ENCODE measurements at places on chromosomes 13 and 19. TPM values are rescaled to one million over a fixed set of nuclear protein-coding genes. Genes with fewer than 3 reads are reported as not detected.
A peak's percentile ranks its signal among the peaks of the same experiment; 100 is the strongest.

Gene ADGRE3
- not detected for total RNA-seq

- no peak for DNase-seq
These were observed 706.7 kb downstream of the SLITRK5 start for GRCh38 chr13:88377852-88378251.

Gene FFAR1
- not detected for total RNA-seq

Gene BCL2L12
- 11.3 TPM for total RNA-seq

Gene PGLYRP1
- total RNA-seq, result not detected

DNA sequence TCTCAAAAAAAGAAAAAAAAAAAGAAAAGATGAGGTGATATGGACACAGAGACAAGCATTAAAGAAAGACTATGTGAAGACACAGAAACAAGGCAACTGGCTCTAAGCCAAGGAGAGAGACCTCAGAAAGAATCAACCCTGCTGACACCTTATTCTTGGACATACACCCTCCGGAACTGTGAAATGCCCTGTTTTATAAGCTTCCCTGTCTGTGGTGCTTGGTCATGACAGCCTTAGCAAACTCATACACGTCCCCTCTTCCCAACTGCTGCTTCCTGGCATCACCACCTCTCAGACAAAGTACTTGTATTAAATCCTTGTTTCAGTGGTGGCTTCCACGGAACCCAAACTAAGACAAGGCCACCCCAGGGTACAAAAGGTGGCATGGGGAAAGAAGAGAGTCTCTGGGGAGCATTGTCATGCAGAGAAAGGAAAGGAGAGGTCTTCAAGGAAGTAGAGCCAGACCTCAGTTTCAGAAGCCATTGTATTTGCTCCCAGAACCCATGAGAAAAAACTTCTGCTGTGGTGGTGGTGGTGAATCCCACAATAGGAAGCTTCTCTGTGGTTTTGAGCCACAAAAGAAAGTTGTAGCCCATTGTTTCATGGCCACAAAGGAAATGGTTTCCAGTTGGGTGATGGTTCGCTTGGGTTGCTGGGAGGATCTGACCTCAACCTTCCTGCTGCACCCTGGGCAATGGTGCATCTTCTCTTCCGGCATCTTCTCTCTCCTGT is 16.3 kb upstream of the TSPAN16 start:
- no peak for DNase-seq

DNA sequence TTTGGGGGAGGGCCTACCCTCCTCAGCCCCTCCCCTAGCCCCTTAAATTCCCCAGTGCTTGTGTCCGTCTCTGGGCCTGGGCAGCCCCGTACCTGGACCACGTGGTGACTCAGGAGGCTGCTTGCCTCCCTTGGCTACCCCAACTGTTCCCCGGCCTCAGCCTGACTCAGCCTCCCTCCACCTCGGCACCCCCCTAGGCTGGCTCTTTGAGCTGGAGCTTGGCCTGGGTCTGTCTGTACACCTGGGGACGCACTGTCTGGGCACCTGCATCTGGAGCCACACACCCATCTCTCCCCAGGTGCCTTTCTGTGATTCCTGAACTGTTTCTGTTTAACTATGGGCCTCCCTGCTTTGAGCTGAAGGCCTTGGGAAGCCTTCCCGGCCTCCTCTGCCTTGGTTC is 1.8 kb upstream of the KLK14 start:
- DNase-seq, result no peak

- peak; percentile 42 for DNase-seq
These were observed 115.3 kb downstream of the LRCH1 start for GRCh38 chr13:46668302-46668720.

- peak; percentile 93 for DNase-seq
These were observed at the start of the genes MRPL57 and SKA3 for GRCh38 chr13:21176215-21176981. MRPL57 (plus strand) TSS chr13:21176658; CDS start chr13:21176917, 259 bp downstream. SKA3 (minus strand) TSS chr13:21176552; CDS start chr13:21176477, 75 bp downstream.

DNA sequence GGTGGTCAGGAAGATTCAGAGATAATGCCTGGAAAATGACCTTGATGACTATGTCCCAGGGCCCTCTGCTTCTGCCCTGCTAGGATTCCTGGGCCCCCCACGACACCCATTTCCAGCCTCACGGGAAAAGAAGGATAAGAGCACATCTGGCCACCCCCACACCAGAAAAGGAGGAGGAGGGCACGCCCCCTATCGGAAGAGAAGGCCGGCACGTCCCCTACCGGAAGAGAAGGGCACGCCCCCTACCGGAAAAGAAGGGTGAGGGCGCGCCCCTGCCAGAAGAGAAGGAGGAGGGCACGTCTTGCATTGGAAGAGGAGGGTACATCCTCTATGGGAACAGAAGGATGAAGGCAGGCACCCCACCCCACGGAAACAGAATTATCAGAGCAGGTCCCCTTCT is 84.3 kb downstream of the IER2 start:
- DNase-seq, result peak; percentile 31

Gene DMKN
- 23.4 TPM for total RNA-seq

Gene PRRG2
- 0.74 TPM for total RNA-seq

Gene ZNF564
- 11.4 TPM for total RNA-seq

Gene CASP14
- total RNA-seq, result not detected

DNA sequence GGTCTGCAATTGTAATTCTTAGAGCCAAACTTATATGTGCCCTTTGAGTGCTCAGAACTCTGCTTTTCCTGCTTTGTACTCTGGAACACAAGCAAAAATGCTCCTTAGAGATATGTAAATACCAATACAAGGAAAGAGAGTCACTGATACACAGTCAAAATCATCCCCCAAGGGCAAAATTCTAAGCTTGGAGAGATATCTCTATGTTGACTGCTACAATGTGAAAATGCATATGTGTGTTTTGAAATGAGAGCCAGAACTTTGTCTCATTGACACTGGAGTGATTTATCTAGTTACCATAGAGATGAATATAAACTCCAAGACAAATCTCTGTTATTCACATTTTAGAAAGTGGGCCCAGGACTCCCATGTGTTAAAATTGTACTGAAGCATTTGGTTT is 494.8 kb upstream of the SLITRK1 start:
- DNase-seq, result no peak

Gene PCP2
- total RNA-seq, result not detected

DNA sequence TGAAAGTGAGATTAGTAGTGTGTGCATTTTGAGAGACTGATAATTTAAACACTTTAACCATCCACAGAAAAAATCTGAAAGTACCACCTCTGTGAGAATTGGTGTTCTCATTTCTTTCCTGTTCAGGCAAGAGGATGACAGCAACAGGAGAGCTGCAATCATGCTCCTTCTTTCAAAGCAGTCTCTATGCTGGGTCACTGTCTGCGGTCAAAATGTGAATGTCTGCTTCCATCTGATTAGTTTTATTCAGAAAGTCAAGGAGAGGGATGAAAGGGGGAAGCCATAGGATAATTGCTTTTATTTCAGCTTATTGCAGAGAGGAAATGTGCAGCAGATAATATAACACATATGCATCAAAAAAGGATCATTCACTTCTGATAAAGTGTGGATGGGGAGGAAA is 314.0 kb upstream of the GPC6 start:
- DNase-seq, result no peak

DNA sequence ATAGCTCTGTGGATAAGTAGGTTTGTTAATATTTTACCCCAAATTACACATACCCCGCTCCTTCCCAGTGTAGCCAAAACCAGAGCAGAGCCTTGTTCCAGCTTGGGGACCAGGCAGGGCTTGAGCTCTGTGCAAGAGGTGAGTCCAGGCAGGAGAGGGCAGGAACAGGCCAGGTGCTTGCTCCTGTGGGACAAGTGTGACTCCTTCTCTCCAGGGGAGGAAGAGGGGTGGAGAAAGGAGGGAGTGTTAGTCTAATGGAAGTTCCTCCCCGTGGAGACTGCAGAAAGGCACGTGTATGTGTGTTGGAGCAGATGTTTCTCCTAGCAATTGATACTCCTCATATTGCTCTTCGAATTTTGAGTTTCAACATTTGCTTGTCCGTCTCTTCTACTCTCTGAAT is 201.0 kb downstream of the FGF9 start:
- no peak for DNase-seq

- no peak for DNase-seq
These were observed 222.1 kb downstream of the ZIC5 start for GRCh38 chr13:99749271-99750019.

DNA sequence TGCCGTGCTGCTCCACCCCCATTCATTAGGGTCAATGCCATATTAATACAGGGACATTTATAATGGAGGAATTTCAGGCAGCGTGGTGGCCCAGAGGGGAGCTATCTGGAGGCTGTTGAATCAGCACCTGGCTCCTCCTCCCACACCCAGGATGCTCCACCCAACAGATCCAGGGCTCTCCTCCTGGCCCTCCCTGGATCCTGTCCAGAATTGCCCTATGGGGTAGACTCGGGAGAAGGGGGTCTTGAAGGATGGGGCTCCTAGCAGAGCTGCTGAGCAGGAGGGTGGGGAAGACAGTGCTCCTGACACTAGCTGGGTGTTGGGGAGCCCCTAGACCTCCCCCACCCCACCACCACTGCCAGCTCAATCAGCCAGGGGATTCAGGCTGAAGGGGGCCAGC is 5.2 kb upstream of the OR10H5 start:
- DNase-seq, result no peak

Gene C19orf18
- 2.9 TPM for total RNA-seq

- no peak for DNase-seq
These were observed 21.2 kb upstream of the SCEL start for GRCh38 chr13:77514336-77514726.

DNA sequence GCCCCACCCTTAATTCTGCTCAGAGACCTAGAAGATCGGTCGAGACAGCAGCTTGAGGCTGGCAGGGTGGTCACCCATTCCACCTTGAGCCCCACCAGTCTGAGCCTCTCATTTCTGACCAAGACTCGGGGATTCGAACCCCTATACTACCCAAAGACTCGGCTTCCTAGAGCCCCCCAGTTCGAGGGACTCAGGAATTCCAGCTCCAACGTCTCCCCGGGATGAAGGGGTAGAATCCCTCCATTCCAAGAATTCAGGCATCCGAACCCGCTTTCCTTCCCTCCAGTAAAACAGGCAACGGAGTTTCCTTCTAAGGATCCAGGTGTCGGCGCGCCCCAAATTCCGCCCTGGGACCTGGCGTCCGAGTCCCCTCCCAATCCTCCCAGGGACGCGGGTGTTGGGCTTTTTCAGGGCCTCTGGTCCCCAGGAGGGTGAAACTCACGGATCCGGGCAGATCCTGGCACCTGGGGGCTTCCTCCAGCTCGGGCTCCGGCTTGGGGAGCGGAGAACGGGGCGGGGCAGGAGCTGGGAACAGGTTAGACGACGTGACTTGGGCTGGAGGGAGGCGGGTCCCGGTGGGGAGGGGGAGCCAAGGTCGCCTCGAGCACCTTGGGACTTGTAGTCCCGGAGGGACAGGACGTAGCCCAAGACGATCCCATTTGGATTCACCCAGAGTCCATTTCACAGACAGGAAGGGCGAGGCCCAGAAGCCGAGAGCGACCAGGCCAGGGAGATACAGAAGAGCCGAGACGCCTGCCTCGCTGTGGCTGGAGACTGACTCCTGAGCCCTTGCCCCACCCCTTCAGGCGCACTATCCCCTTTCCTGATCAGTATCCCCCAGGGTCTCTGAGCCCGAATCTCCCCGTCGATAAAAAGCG is at the start of gene PPP1R13L:
Gene PPP1R13L (minus strand): TSS at position 513 of the 878 bp plus-strand sequence. CDS start 6,751 bp downstream, outside the sequence.
- DNase-seq, result peak; percentile 94

DNA sequence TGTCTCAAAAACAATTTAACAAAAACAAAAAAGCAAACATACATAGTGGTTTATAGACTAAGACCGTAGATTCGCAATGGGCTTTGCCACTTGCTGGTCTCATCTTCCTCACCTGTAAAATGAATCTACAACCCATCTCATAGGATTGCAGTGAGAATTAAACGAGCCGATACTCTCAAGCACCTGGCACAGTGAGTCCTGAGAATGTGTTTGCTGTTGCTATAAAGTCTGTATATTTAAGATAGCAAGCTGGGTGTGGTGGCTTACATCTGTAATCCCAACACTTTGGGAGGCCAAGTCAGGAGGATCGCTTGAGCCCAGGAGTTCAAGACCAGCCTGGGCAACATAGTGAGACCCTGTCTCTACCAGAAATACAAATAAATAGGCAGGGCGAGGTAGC is 22.5 kb downstream of the EXOC3L2 start:
- DNase-seq, result no peak

DNA sequence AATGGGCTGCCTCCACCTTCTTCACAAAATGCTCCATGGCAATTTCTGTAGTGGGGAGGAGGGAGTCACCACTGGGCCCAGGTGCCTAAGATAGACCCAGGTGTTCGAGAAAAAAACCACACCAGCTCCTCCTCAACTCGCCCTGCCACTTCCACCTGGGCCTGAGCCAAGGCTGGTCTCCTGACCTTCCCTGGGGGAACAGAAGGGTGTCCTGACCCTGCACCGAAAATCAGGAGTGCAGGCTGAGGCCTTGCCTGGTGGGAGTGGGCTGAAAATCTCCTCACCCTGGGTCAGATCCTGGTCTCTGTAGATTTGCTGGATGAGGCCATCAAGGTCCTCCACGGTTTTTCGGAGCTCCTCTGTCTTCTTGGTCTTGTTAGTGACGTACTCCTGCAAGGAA is 17.6 kb upstream of the AKAP8 start:
- no peak for DNase-seq
